ENCODE measurements at places on chromosomes 1 and 21.

DNA sequence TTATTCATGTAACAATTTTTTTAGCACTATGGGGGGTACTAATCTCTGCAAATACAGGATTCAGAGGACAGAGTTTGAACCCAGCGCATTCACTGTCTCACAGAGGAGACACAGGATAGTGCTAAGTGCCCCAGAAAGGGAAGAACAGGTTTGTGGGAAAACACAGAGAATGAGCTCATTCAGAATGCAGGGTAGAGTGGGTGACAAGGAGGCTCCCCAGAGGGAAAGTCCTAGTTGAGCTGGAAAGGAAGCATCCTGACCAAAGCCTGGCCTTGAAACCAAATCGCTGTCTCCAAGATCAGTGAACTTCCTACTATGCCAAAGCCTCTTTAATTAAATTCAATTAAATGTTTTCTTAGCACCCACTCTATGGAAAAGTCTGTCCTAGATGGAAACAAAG, 19.0 kb upstream of the RGS2 start:
- no peak for DNase-seq

DNA sequence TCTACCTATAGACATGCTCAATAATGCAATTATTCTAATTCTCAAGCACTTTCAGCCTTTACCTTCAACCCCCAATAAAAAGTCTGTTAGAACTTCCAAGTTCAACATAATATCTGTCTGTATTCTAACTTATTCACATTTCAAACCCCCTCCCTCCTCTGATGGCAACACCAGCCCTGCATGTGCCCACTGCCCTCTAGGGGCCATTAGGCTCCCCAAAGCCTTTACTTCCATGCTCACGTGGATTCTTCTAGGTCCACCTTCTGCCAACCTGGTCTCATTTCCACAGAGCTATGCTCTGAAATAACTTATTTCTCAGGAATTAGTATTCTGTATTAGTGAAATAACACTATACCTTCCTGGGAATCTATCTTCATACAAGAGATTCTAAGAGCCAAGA, 22.2 kb upstream of the KPRP start:
- no peak for DNase-seq

GRCh38 chr1:2060535-2060934, 10.3 kb downstream of the PRKCZ start:
- no peak for DNase-seq

- no peak for DNase-seq
These were observed 27.3 kb upstream of the COL16A1 start for GRCh38 chr1:31731049-31731565.

GRCh38 chr1:193569096-193569982, 382.9 kb upstream of the B3GALT2 start:
- no peak for DNase-seq

Data from GM13976 (cell line).